ENCODE measurements at places on chromosomes 6 and 20. TPM values are rescaled to one million over a fixed set of nuclear protein-coding genes. Genes with fewer than 3 reads are reported as not detected.

The TP53INP2 gene
- total RNA-seq, result 0.80 TPM

The GLO1 gene
- total RNA-seq, result 281 TPM

The TTBK1 gene
- not detected for total RNA-seq

The NXT1 gene
- 75.8 TPM for total RNA-seq

The ME1 gene
- 24.3 TPM for total RNA-seq

The ANGPT4 gene
- total RNA-seq, result not detected

The TNF gene
- total RNA-seq, result 4.5 TPM
